GM13976 (cell line): ENCODE measurements at places on chromosomes 16 and 17.
A peak's percentile ranks its signal among the peaks of the same experiment; 100 is the strongest.

- no peak for DNase-seq
Observed at GRCh38 chr17:37673386-37673785, 30.1 kb upstream of the DDX52 start.

DNA sequence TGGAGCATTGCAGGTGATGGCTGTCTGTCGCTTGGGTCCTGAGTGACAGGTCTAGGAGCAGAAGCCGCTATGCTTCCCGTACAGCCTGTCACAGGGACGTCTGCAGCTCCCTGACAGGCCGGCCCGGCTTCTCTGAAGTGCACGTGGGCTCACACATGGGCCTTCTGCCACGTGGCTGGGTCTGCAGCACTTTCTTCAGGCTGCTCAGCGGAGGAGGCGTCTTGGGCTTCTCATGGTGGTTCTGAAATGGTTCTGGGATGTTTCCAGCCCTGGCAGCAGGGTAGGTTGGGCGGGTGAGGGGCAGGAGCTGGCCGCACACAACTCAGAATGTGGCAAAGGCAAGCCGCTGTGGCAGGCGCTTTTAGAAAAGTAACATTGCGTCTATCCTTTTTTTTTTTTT lies 80.3 kb upstream of the ZNF750 start:
- no peak for DNase-seq

GRCh38 chr17:36980280-36980761 lies 31.6 kb downstream of the AATF start:
- DNase-seq: no peak

DNA sequence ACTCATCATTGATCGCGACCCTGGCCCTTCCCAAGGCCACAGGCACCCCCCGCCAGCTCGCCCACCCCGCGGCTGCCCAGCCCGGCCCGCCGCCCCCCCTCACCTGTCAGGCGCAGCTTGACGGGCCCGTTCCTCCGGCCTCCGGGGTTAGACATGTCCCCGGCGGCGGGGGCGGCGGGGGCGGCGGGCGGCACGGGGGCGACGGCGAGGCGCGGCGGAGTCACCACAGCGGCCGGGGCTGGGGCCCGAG lies 456 bp downstream of the SMURF2 start:
- DNase-seq: no peak

DNA sequence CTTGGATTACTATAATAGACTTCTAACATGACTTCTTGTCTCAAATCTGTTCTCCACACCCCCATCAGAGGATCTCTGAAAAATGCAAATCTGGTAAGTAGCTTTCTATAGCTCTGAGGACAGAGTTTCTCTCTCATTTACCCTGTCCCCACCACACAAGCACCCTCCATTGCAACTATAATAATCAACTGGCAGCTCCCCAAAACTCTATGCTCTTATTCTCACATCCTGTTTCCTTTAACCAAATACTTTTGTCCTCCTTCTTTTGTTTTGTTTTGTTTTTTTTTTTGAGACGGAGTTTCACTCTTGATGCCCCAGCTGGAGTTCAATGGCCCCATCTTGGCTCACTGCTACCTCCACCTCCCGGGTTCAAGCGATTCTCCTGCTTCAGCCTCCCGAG lies 73.4 kb downstream of the HELZ start:
- DNase-seq: peak; percentile 63

DNA sequence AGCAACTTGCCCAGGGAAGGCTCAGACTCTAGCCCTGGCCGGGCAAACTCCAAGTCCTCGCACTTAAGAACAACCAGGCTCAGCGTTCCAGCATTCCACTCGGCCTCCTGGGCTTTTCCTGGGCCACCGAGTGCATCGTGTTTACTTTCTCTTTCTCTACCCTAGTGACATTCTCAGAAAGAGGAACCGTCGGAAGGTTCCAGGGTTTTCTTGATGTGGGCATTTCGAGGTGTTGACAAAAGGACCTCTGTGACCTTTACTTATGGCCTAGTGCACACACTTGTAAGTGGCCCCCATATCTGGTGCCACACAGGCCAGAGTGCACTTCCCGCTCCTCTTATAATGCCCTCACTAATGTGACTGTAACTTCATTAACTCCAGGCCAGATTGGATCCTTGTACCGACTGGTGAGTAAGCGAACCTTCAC lies 3.1 kb upstream of the BANP start:
- no peak for DNase-seq

DNA sequence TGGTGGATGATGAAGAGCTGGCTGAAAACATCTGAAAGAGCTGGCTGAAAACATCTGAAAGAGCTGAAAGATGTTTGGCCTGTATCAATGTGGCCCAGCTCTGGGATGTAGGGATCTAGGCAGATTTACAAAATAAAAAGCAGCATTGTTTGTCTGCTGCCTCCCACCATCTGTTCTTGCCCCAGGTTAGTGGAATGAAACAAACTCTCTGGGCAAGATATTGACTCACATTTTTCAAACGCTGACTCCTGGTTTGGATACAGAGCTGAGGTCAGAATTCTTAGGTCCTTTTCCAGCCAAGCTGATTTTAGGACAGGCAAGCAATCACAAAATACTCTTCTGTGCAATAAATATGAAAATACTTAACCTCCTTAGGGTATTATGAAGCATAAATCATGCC lies 139.0 kb downstream of the STX8 start:
- DNase-seq: no peak

DNA sequence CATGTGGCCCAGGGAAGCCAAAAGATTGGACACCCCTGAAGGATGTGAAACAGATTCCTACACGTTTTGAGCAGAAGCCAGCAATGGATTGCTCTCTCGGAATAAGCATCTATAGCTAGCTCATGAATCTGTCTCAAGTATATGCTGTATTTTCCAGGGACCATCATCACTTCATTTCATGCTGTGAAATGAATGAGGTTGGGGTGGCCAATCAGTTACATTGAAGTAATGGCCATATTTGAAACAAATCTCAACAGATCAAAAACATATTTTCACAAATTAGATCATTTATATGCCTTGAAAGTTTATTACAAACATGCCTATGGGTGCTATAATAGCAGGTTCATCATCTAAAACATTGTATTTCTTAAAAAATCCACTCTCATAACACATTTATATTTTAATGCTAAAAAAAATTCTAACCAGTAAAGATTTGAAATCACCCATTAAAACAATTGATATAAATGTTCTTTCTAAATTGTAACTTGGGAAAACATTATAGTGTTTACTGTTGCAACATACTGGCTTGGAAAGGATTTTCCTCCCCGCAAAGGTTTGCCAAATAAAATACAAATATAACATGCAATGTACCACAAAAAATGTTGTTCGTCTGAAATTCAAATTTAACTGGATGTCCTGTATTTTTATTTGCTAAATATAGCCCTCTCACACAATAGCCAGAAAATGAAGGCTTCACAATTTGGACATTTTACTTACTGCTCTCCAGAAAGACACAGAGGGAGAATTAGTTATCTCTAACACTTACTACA lies 743.6 kb downstream of the KCNJ2 start:
- DNase-seq: no peak

- DNase-seq: no peak
Observed at GRCh38 chr16:2966808-2967191, 2.3 kb upstream of the PAQR4 start.

- DNase-seq: no peak
Observed at GRCh38 chr17:40041196-40041595, 13.0 kb downstream of the MED24 start.

GRCh38 chr17:34764716-34765115 lies 185.3 kb downstream of the TMEM132E start:
- no peak for DNase-seq

- DNase-seq: peak; percentile 46
Observed at GRCh38 chr17:52106638-52107261, 51.8 kb downstream of the CA10 start.

DNA sequence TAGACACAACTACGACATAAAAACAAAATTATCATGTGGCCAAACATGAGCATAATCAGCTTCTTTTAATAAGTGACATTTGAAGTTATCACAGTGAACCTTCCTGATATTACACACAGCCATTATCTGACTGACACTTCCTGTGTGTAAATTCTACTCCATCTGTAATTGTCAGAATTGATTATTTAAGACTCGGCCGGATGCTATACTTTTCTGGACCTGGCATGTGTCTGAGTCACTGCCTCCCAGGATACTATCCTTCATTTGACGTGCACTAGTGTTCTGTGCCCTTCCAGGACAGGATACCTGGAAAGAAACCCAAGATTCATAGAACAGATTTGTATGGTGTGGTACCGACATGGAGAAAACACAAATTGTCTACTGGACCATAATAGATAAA lies 242.0 kb downstream of the HS3ST3A1 start:
- DNase-seq: no peak

DNA sequence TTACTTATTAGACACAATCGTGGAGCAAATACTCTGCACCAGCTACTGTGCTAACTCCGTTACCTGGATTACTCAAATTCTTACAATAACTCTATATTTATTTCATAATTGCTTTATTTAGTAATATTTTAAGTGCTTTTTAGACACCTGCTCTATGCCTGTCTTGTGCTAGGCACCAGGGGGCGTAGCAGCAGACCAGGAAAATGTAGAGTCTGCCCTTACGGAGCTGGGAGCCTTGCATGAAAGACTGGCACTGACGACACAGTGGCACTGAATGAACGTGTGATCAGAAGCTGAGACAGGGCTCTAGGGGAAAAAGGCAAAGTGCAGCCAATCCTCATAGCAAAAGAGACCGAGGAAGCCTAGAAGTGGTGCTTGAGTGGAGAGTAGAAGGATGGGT lies 486.5 kb downstream of the CDH13 start:
- DNase-seq: no peak

DNA sequence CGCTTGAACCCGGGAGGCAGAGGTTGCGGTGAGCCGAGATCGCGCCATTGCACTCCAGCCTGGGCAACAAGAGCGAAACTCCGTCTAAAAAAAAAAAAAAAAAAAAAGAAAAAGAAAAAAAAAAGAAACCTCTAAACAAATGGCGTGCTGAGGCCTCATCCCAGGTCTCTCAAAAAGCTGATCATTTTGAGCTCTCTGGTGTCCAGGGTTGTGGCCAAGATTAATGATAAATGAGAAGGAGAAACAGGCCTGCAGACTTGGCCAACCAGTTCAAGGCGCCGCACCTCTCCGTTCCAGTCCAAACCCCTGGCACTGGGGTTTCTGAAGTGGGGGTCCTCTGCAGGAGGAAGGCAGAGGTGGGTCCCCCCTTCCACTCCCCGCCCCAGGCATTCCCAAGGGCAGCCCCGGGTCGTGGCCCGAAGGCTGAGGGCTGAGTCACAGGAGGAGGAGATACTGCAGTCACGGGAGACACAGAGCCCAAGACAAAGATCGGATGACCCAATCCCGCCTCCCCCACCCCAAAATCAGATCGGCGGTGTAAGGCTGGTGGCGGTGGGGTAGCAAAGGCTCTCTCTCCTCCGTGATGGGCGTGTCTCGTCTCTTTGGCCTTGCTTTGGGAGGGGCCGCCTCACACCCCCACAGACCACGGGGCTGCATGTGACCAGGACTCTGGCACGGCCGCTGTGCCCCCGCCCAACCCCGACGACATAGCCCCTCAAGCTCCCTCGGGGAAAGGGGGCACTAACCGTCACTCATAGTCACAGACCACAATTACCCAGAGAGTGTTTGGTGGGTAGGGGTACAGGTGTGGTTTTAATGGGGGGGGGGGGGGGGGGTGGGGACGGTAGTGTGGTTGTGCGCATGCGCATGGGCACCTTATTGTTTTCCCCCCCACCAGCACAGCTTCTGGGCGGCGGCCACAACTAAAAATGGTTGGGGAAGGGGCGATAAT lies 1.1 kb downstream of the VAT1 start:
- DNase-seq: peak; percentile 75

- DNase-seq: no peak
Observed at GRCh38 chr16:70649300-70649699, 2.9 kb downstream of the IL34 start.

DNA sequence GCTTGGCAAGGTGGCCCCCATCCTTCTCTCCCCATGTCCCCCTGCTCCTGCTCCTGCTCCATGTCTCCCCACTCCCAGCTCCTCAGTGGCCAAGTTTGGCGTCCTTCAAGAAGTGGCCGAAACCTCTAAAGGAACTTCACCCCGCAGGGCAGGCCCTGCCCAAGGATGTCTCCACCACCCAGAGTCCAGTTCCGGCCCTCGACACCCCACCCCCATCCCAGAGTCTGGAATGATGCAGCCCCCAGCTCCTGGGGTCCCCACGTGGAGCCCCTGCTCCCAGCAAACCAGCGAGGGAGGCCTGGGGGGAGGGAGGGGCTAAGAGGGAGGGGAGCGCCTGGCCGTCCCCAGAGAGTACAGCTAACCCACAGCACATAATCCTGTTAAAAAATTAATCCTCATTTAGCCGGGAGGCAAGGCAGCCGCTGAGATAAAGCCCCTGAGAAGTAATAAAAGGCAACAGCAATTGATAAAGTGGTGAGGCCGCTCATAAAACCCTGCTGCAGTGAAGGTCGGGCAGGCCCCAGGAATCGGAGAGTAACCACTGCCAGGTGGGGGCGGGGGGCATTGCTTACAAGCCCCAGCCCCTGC lies 9.9 kb upstream of the ENPP7 start:
- no peak for DNase-seq

- DNase-seq: peak; percentile 71
Observed at GRCh38 chr17:35731239-35731916, at the start of gene RASL10B. Gene RASL10B (plus strand): TSS chr17:35731639. CDS start chr17:35735185, 3,546 bp downstream.

DNA sequence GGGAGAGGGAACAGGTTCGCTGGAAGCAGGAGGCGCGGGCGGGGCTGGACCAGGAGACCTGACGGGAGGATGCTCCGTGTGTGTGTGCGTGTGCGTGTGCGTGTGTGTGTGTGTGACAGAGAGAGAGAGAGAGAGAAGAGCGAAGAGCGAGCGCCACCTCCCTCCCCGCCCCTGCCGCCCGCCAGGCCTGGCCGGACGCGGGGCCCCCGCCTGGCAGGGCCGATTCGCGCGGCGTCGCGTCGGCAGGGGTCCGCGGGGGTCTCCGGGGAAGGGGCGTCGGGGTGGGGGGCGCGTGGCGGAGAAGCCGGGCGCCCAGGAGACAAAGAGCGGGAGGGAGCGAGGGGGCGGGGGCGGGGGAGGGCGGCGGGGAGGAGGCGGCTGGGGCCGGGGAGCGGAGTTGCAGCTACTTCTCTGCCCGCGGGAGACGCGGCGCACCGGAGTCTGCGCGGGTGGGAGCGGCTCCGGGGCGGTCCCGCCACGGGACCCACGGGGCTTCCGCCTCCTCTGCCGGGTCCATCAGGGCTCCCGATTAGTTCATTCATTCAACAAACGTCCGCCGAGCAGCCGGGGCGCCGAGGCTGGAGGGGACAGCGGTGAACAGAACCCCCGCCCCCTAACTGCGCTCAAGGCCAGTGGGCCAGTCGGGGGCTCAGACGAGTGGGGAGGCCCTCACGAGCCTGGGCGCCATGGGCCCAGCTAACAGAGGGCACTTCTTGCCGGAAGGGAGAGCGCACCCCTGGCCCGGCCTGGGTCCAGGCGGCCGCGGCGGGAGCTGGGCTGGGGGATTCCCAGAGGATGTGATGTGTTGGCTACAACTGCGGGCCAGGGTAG lies at the start of gene SAMD14:
TSS of gene SAMD14 (minus strand) at position 433 of the 831 bp plus-strand sequence. CDS start 5,201 bp downstream, outside the sequence.
- DNase-seq: peak; percentile 81
